NCI-H446 treated with DMSO at 0.1 percent for 48 hours (cell line): ENCODE measurements at places on chromosomes 3 and 15.
A peak's percentile ranks its signal among the peaks of the same experiment; 100 is the strongest.

DNA sequence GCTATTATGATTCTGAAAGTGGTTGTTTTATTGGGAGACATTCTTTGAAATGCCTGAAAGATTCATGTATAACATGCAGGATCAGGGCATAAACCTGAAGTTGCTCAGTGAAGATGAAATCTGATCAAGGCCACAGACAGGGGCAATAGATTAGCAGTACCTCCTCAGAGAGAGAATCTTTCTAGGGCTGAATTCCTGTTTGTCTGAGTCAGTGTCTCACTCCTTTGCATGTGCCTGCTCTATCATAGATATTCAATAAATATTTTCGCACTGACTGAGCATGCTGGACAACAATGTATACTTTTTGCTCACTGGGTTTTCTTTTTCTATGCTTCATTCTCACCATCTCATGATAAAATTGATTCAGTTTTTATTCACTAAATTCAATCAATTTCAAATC lies 49.8 kb upstream of the PFN2 start:
- DNase-seq = no peak

GRCh38 chr15:83066034-83066733 lies 868 bp downstream of the BTBD1 start:
- no peak for DNase-seq

DNA sequence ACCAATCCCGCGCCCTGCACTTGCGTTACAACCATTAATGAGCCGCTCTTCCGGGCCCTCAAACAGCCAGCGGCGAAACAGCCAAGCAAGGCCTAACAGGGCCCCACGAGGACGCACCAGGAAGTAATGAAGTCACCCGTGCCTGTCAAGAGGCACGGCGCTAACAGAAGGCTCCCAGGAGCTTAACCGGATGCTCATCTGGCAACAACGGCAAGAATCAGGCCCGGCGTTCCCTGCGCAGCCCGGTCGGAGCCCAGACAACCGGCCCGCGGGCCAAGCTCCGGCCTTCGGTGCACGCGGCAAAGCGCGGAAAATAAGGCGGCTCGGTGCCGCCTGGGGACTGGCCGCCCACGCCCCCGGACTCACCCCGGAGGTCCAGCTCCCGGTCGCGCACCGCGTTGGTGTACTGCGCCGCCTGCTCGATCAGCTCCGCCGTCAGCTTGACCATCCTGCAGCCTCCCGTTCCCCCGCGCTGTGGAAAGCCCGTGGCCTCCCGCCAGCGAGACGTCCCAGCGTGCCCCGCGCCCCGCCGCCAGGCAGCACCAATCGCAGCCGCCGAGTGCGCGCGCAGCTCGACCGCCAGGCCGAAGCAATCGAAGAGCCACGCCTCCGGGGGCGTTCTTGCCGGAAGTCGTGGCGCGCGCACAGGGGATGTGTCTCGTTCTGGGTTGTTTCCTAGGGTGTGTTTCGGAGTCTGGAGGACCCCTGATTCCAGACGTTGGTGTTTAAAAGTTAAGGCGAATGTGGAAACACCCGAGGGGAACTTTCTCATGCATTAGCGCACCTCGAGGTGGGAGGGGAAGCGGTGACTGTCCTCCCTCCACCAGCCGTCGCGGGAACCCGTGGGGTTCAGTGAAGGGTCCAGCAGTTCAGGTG lies at the start of gene SNRPA1:
SNRPA1 (minus strand) TSS at position 518 of the 876 bp plus-strand sequence; CDS start at position 448, 70 bp downstream.
- peak; percentile 82 for DNase-seq

GRCh38 chr3:107847791-107848190 lies 243.0 kb downstream of the CD47 start:
- no peak for DNase-seq

DNA sequence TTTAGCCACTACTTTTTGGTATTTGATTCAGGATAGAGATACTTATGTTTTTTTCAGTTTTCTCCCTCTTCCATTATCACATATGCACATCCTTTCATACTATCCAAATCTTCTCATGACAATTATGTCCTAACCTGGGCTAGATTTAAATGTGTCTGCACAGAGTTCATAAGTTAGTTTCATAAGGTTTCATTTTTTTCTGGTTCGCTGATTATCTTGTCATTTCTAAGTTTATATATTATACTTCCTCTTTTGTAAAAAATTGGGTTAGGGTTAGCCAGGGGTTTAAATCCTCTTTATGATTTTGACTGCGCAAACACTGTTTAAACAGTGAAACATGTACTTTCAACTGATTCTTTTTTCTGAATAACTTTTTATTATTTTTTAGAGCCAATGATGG lies 148.6 kb downstream of the SST start:
- DNase-seq = no peak

DNA sequence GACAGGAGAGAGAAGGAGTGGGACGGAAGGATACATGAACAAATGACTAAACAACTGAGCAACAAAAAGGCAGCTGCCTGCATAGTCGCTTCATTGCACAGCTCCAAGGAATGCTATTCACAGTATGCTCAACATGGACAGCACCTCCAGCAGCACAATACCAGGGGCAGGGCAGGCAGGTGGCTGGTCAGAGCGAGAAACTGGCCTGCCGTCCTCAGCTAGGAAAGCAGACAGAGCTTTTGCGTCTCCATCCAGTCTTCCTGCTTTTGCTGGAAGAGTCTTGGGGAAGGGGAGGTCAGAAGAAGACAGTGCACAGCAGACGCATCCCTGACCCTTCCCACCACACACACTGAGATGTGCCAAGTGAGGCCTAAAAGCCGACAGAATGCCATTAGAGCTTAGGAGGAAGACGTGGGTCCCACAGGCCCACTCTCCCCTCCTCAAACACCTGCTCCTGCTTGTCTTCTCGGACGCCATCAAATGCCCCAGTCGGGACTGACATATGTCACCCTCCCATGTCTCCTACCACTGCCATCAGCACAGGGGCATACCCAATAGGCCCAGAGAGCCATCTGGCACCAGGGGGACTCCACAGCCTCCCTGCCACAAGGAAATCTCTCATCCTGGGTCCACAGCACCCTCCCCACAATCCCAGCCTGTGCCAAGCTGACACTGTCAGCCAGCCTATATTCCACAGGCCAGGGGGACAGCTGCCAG lies 3.9 kb downstream of the RAB6B start:
- no peak for DNase-seq

DNA sequence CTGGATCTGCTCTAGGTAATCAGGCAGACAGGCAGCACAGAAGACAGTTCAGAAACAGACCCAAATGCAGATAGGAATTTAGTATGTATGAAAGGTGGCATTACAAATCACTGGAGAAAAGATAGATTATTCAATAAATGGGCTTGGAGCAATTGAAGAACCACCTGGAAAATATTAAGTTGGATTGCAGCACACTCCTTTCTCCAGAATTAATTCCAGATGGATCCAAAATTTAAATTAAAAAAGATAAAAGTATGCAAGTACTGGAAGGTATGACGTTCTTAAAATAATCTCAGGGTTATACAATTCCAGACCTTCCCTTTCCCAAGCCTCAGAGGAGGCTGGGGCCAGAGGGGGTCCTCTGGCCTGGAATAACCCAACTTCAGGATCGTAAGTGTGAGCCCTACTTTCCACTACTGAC lies 32.5 kb downstream of the HRH1 start:
- no peak for DNase-seq

DNA sequence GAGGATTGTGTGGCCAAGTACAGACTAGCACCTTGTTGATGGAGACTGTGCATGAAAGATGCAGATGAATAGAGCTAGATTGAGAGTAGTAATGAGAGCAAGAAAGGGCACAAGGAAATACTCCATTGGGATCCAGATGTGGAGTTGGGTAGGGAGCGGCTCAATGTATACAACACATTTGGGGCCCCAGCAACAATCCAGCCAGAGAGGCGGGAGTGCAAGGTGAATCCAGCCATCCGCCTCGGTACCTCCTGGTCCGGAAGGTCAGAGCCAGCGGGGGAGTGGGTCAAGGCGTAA lies 9.0 kb downstream of the ISL2 start:
- no peak for DNase-seq

DNA sequence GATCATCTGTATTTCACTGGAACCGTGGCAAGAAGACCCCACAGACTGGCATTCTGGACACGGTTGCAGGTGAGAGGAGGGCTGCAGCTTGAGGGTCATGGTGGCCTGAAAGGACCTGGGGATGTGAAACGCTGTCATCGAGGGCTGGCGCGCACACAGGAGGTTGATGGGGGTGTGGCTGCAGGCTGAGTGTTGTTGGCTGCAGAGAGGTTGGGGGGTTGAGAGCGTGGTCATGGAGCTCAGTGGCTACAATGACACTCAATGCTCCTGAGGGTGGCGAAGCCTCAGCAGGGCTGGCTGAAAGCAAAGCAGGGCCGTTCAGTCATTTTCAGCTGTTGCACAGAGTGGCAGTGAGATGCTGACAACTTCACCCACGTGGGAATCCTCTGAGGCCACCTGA lies 21.0 kb downstream of the CPN2 start:
- no peak for DNase-seq

DNA sequence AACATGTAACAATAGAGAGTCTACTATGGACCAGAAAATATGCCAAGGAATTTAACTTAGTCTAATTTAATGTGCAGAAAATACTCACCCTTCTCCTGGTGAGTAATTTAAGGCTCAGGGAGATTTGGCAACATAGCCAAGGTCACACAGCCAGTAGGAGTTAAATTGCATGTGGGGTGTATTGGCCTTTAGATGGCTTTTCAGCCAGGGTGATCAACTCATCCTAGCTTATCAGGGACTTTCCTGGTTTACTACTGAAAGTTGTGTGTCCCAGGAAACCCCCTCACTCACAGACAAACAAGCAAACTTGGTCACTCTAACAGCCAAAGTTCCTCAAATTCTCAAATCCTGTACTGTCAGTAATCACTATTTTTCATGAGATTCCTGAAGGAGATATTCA lies 2.6 kb upstream of the SLC9A9 start:
- no peak for DNase-seq

- no peak for DNase-seq
Measured at GRCh38 chr3:65960087-65960486, 78.6 kb downstream of the MAGI1 start.

DNA sequence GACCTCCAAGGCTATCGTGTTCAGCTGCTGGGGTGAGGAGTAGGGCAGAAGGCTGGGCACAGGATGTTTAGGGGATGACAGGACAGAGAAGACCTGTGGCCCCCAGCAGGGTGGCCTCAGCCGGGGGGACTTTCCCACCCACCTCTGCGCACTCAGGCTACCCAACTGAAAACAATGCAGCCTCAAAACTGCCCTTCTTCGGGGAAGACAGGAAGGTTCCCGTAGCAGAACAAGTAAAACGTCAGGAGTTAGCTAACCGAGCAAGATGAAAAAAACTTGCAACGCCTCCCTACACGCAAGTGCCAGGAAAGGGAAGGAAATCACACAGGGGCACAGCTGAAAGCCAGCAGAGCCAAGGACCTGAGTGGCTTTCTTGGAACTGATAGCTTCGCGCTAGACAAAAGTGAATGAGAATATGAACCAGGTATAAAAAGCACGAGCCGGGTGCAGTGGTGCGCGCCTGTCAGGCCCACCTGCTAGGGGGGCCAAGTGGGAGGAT lies 38.4 kb upstream of the FURIN start:
- no peak for DNase-seq

- DNase-seq = no peak
Measured at GRCh38 chr3:42205800-42206514, 60.0 kb downstream of the CCK start.

DNA sequence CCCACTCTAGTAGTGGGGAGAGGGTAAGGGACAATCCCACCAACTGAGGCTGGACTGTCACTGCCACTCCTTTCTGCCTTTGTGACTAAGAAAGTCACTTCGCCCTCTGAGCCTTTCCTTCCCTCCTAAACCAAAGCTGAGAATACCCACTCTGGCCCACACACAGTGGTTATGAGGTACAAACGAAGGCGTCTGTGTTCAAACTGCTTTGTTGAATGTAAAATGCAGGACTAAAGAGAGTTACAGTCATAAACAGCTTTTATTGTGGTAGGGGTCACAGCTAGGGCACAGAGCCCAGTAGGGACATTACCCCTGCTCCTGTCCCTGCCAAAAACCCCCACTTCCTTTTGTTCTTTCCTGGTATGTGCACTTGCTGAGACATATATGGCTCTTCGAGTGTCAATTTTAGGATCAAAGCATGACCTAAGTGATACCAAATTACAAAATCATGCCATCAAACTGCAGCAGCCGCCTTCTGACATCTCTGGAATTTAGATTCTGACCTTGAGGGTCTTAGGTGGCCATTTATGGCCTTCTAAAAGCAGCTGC lies 45.1 kb downstream of the CTDSPL start:
- no peak for DNase-seq

DNA sequence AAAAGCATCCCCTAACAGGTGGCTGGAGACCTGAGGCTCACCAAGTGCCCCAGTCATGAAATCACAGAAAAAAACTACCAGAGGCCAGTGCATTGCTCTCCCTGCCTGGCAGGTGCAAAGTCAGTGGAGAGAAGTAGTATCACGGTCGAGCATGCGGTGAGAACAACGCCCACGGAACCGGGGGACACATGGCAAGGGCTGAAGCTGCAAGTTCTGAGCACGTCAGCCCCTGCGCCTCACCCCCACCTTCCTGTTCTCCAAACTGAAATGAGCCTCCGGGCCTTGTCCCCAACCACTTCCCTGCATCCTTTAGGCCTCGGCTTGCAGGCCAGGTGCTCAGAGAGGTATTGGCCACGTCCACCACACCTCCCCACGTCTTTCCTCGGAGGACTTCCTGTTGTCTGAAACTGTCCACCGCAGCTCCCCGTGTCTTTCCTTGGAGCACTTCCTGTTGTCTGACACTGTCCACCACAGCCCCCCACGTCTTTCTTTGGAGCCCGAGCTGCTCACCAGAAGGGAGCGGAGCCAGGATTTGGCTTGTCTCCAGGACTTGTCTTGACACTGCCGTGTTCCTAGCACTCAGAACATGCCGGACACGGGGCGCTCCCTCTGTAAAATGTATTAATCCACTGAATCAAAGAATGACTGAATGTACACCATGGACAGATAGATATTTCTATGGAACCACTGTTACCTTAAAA lies 43.9 kb downstream of the NSMCE3 start:
- DNase-seq = no peak

DNA sequence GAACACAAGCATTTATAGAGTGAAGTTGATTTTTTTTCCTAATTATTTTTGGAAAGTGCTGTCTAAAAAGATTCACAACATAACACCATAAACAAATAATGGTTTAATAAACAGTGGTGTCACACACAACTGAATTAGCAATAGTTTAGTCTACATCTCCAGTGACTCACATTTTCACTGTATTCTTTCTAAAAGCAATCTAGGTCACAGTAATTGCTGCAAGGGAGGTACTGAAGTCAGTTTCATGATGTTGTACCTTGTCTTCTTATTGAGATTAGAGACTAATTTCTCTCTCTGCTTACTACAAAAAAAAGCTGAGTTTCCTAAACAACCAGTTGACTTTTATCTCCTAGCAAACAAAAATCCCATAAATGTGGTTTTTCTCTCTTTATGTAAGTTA lies 29.6 kb downstream of the PLSCR4 start:
- DNase-seq = no peak

DNA sequence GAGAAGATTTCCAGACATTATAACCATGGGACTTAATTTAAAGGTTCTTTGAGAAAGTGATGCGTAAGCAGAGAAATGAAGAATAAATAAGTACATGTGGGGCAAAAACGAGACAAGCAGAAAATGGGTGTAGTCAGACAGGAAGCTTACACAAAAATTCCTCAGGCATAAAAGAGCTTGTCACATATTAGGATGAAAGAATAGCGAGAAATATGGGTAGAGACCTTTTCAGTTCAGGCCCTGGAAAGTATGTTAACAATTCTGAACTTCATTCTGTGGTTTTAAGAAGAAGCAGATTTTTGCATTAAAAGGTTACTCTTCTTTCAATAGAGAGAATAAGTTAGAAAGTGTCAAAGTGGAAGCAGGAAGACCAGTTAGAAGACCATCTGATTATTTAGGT lies 352.4 kb downstream of the ROBO1 start:
- no peak for DNase-seq
